ENCODE measurements at places on chromosomes 4 and X.

DNA sequence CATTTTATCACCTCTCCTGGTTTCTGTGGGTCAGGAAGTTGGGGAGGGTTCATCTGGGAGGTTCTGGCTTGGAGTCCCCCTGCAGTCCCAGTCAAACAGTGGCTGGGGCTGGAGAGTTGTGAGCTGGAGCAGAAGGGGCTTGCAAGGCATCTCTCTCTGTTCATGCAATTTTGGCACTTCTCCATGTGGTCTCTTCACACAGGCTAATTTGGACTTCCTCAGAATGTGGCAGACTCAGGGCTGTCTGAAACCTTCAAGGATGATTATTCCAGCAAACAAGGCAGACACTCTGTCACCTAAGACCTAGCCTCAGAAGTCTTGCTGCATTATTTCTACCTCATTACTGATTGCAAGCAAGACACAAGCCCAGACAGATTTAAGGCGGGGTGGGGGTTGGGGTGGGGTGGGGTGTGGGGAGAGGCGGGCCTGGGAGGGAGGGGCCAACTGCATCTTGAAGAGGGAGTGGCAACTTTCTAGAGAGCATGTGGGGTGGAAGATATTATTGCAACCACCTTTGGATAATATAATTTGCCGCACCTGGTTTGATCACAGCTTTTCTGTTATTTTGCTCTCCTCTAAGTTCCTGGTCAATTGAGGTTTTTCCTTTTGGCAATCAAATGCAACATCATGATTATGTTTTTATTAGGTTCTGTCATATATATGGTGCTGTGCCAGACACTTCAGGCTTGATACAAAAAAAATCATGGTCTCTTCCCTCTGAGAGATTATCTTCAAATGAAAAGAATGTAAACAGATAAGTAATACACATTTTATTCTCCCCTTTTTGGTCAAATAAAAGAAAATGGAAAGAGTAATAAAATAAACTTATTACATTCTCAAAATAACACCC is 799.5 kb downstream of the RPA4 start:
- DNase-seq = no peak

DNA sequence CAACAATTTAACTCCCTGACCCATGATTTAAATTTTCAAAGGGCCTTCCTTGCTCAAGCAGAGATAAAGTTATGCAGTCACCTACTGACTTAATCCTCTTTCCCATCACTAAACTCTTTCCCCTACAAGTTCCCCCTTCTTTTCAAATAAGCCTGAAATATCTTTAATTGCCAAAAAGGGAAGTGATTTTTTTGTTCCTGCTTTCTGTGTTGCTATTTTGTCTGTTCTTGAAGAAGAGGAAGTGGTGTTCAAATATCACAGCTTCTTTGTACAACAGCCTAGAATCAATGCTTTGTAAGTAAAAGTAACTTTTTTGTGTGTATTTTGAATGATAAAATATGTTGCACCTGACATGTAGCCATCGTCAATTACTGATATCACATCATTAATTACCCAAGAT is 595.9 kb downstream of the CENPC start:
- no peak for DNase-seq

DNA sequence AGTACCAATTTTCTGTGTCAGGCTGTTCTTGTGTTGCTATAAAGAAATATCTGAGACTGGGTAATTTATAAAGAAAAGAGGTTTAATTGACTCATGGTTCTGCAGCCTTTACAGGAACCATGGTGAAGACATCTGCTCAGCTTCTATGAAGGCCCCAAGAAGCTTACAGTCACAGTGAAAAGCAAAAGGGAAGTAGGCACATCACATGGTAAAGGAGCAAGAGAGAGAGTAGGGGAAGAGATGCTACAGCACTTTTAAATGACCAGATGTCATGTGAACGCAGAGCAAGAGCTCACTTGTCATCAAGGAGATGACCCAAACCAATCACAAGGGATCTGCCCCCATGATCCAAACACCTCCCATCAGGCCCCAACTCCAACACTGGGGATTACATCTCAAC is 174.3 kb downstream of the ATP10D start:
- no peak for DNase-seq

- no peak for DNase-seq
Observed at GRCh38 chr4:158996669-158997074, 106.2 kb upstream of the RAPGEF2 start.

GRCh38 chr4:107862658-107863057 is 37.9 kb downstream of the SGMS2 start:
- DNase-seq = no peak

DNA sequence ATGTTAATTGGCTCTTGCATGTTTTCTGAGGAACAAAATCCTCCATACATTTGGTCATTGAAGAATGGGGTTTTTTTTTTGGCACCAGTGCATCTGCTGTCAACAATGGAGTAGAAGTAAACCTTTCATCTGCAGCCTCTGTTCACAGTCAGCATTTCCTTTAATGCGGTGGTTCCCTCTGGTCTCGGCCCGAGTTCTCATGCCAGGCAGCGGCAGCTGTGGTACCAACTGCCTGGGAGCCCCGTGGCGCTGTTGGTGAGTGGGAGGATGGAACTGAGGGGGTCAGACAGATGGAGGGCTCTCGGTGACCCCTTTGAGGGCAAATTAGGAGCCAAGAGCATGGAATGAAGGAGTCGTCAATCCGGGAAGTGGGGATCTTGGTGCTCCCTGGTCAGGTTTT is 114.7 kb downstream of the AFF1 start:
- DNase-seq = no peak

- no peak for DNase-seq
Observed at GRCh38 chr4:95798727-95799126, 41.2 kb upstream of the PDHA2 start.

DNA sequence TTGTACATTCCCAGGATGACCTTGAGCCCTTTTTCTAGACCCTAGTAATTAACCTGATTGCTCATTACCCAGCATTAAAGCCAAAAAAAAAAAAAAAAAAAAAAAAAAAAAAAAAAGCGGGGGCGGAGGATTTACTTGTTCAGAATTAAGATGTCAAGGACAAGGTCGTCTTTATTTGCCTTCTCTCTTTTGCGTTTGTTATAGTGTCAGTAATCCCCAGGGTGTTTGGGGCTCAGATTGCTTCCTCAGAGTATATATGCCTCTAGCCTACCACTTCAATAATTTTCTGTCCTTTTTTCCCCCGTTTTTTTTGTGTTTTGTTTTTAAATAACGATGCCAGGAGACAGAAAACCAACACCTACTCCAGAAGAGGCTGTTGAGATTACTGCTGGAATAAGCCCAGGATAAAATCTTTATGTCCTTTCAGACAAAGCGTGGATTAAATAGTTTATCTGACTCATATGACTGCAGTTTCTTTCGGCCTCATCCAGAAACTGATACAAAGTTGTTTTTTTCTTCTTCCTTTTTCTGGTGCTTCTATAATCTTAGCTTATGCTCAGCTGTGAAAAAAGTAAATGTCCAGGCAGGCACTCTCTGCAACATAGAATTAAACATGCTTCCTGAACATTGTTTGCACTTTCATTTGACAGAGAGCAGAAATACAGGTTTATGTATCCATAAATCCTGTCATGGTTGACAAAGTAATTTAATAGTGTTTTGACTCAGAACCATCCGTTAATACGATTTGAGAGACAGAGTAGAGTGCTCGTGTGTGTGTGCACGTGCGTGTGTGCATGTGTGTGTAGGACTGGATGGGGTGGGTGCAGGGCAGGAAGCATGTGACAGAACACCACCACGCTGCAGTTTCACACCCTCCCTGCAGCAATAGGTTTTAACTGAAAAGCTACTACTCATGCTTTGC is 138.6 kb downstream of the AFF1 start:
- peak; percentile 61 for DNase-seq

- no peak for DNase-seq
Observed at GRCh38 chr4:54872261-54872660, 214.5 kb downstream of the KIT start.

DNA sequence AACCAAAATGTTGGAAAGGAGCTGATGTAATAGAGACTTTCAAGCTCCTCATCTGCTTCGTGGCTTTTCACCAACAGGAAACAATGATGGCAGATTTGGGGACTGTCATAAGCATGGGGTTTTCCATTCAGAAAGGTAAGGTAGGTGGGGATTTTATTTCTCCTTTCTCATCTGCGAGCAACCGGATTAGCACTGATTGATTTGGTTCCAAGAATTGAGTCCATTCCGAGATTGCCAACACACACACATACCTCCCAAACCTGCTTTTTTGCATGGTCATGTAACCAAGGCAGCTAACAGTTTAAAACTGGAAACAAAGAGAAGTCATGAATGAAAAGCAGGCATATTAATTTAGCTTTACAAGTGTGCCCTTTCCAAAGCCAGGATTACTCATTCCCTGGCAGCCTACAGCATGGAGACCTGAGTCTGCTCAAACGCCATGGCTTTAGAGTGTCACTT is 63.0 kb upstream of the LNX1 start:
- DNase-seq = no peak

DNA sequence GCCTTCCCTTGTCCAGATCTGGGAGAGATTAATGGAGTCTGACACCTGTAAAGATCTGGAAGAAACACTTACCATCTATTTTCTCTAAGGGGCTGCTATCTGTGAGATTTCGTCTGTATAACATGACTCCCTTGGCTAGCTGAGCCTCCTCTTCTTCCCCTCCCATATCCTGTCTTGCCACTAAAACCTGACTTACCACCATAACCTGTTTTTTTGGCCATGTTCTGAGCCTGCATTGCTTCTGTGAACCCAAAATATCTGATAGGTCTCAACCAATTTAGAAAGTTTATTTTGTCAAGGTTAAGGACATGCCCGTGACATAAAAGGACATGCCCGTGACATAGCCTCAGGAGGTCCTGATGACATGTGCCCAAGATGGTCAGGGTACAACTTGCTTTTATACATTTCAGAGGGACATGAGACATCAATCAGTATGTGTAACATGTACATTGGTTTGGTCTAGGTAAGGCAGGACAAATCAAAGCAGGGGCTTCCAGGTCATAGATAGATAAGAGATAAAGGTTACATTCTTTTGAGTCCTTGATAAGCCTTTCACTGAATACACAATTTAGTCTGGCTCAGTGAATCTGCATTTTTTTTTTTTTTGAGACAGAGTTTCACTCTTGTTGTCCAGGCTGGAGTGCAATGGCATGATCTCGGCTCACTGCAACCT is 11.4 kb downstream of the MGST2 start:
- no peak for DNase-seq

DNA sequence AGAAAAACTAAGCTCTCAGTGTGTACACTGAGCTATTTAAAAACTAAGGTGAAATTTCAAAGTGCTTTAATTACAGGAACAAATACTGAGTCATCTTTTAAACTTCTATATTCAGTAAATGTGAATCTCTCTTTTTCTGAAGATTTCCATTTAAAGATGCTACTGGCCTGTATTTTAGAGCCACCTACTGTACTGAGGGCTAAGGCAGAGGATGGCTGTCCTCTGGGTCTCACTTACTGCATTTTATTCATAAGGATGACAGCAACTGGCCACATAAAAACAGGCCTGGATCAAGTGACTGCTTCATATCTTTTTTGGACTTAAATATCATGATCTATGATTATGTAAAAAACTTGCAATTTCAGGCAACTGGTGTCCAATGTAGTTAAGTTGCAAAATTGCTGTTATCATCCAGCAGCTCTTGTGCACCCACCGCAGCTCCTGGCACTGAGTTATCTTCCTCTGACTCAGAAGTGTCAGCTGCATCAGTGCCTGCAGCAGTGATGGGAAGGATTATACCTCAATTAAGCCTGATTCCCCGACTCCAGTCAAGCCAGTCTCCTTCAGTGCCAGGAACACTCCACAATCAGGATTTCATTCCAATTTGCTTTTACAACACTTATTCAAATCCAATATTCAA is 1073.7 kb downstream of the PDHA2 start:
- no peak for DNase-seq

DNA sequence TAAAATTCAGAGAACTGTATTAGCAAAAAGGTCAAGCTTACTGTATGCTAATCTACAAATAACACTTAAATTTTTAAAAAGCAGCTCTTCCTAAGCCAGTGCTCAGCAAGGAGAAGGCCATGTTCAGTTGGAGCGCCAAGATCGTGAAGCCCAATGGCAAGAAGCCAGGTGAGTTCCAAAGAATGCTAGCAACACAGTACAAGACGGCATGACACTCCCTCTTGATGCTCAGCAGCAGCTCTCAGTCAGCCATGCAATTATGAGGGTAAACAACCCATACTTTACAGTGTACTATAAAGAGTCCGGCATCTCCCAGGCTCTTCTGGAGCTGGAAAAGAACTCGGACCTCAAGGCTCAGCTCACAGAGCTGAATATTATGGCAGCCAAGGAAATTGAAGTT is 34.9 kb downstream of the STX18 start:
- no peak for DNase-seq

GRCh38 chr4:86921608-86922252 is 13.1 kb upstream of the AFF1 start:
- no peak for DNase-seq

DNA sequence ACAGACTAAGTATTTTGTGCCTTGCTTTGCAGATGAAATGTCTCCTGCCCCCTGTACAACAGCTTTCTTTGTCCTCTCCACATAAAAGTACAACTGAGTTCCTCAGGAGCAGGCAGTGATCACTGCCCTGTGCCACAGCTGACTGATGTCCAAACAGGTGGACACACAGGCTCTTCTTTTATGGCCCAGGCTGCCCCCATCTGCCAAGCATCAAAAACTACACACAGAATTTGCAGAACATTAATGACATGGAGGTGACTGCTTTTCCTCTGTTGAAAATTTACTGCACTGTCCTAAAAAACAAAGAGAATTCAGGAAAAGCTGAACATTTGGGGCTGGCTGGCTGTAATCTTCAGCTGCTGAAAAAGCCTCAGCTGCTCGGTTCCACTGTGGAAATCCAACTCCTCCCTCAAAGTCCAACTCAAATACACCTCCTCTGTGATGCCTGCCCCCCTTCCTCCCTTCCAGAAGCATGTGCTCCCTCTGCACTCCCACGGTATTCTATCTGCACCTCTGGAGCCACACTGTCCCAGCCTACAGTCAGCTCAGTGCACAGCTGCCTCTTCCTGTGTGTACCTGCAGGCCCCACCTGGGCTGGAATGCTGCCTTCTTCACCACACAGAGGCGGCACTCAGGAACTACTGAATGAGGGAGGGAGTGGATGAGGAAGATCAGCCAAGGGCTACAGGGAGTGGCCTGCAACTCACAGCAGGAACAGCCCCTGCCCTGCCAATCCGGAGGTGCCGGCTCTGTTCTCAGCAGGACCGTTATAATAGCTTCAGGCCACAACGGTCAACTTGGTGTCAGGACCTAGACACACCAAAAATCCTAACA is 10.3 kb downstream of the AFAP1 start:
- DNase-seq = no peak
